Pons (tissue), 1 donor: ENCODE measurements at places on chromosomes 11 and 22.

DNA sequence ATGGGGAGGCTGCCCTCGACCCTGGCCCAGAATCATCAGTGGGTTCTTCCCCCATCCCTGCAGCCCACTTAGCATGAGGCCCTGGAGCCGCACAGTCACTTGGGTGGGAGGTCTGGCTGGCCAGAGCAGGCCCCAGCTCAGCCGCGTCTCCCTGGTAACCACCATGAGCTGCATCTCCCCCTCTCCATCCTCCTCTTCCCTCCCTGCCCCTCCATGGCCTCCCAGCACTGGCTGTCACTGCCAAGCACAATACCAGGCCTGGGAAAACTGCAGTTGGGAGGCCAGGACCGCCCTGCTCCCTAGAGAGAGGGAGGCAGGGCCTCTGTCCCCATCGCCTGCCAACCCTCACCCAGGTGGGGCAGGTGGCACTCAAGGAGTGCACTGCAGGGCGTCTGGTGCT, 8.0 kb downstream of the CSDC2 start:
- DNase-seq = no peak

GRCh38 chr11:111976767-111977145, 39.6 kb downstream of the DIXDC1 start:
- no peak for DNase-seq

- DNase-seq = no peak
These were observed 53.9 kb upstream of the RCE1 start for GRCh38 chr11:66789097-66789890.

- no peak for DNase-seq
These were observed at the start of gene PPP6R3 for GRCh38 chr11:68460741-68461574. PPP6R3 (plus strand) TSS chr11:68460752; CDS start chr11:68537665, 76,913 bp downstream.

GRCh38 chr11:79189055-79189454, 251.8 kb downstream of the TENM4 start:
- no peak for DNase-seq

DNA sequence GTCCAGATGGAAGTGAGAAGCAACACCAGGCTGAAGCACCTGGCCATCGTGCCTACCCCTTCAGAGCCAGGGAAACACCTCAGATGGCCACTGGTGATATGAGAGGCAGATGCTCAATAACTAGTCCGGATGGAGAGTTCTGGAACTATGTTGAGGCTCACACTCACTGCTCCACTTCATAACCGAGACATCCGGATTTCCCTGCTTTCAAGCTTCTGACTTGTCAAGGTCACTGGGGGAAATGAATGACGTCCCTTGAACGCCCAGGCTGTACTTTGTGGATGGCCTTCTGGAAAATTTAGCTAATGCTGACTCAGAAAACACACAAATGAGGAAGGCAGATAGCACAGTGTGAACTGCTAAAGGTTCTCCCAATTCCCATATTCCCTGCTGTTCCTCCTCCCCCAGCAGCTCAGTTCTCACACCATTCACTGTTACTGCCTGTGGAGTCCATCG, at the start of gene LYVE1:
TSS of gene LYVE1 (minus strand) at position 180 of the 456 bp plus-strand sequence. CDS start at position 47, 133 bp downstream.
- peak; percentile 38 for DNase-seq

- DNase-seq = no peak
These were observed at the start of gene MAPK11 for GRCh38 chr22:50269970-50270665. MAPK11 (minus strand) TSS chr22:50270380; CDS start chr22:50270292, 88 bp downstream.

DNA sequence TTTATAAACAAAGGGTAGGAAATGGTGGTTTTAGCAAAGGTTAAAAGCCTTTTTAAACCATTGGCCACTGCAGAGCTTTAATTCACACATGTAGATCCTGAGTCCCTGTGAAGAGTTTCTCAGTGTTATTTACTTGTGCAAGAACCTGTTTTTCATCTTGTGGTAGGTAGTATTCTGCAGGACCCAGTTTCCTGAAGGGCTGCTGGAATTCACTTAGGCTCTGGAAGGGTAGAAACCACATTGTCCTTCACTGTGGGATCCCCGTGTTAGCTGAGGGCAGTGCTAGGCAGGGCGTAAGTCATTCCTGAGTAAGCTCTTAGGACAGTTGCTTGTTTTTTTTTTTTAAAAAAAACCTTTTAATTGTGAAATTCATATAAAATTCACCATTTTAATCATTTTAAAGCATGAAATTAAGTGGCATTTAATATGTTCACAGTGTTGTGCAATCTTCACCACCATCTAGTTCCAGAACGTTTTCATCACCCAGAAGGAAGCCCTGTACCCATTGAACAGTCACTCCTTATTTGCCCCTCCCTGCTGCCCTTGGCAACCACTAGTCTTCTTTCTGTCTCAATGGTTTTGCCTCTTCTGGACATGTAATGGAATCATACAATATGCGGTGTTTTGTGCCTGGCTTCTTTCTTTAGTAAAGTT, 77.7 kb downstream of the C22orf31 start:
- no peak for DNase-seq

DNA sequence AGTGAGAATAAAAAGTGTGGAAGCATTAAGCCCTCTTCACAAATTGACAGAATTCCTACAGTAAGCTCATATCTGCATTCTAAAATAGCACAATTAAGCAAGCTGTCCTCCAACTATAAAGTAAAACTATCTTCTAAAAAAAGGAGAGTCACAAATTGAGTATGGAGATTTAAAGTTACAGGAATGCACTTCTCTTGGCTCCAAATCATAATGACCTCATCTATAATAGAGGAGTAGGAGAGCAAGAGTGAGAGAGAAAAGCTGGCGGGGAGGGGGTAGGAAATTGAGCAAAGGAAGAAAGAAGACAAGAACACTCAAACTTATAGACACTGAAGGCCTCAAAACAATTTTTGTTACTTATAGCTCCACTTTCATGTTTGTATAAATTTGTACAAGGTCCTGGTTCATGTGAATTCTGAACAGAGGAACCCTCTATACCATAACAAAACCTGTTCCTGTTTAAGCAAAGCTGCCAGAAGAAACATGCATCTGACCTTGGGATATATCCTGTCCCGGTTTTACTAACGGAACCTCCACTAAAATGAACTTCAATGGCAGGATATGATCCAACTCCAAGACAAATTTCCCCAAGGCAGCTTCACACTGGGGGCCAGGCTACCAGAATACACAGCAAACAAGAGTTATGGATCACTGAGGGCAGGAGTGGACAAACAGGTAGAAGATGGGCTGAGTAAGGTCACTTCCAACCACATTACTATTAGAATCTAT, 37.2 kb downstream of the SLC35F2 start:
- no peak for DNase-seq

DNA sequence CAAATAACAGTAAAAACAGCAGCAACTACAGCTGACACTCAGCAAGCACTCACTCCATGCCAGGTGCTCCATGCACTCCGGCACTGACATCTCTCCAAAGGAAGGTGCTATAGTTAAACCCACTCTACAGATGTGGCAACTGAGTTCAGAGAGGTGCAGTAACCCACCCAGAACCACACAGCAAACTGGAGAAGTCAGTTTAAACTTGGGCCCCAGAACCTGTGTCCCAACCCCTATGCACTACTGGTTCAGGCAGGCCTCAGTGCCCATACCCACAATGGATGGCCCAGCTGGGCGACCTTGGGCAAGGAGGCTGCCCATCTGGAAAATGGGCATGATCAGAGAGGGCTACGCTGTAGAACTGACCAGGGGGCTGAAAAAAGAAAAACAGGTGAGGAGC, 26.4 kb upstream of the TCF20 start:
- DNase-seq = no peak

DNA sequence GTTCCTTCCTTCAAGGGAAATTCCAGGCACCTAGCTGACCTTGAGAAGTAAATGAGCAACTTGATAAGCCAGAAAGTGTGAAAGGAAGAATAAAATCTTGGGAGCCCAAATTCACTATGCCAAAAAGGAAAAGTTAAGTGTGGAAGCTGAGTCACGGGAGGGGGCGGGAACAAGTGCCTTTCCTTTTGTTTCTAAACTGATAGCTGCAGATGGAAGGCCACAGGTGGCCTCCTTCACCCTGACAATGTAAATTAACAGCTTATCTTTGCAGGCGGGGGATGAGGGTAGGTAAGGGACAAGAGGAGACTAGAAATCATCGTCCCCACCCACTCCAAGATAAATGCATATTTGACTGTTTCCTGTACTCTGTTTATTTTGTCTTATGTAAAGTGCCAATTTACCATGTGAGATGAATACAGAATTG, 36.4 kb upstream of the TREH start:
- DNase-seq = no peak

DNA sequence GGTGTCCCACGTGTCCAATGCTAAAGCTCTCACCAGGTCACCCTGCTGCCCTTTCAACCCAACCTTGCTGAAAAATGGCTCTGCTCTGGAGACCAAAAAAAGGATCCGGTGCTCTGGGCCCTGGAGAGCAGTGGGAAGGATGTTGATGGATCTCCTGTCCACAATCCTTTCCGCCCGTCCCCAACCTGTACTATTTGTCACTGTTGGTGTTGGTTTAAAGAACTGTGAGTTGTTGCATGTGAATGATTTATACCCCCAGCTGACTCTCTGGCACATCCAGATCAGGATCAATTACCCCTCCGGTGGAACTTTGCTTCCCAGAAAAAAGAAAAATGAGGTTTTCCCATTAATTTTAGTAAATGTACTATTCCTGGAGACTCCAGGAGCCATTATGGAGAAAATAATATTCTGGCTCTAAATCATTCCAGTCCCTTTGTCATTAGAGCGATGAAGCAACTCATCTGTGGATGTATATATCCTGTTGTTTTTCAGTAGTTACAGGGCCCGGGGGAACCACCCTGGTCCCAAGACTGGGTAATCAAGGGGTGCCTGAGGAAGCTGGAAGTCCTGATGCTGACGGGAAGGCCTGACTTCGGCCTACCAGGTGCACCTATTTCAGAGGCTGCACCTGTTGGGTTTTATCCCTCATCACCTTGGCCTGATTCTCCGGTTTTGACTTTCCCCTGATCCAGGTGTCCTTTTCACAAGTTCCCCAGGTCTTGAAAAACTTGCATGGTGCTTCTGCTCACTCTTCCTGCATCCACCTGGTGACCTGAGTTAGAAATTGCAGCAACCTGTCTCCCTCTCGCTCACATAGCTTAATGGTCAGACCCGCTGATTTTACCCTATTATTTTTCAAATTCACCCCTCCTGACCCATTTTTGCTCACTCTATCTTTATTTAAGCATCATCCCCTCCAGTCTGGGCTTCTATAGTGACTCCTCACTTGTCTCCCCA, 209.2 kb upstream of the SEZ6L start:
- no peak for DNase-seq
